Psoas muscle (tissue), 8 donors: ENCODE measurements at places on chromosomes 6 and 20. TPM values are rescaled to one million over a fixed set of nuclear protein-coding genes. Genes with fewer than 3 reads are reported as not detected.

RCAN2 gene
- total RNA-seq: 69.5 TPM

- H3K4me1 ChIP-seq: no peaks in the 10 kb centered on the region
- no peaks in the 10 kb centered on the region for H3K36me3 ChIP-seq
- H3K27me3 ChIP-seq: no peaks in the 10 kb centered on the region
- no peak for DNase-seq
- no peak overlapping the region for H3K27ac ChIP-seq
Measured at GRCh38 chr6:88670369-88670768, 293.0 kb downstream of the RNGTT start.

DNA sequence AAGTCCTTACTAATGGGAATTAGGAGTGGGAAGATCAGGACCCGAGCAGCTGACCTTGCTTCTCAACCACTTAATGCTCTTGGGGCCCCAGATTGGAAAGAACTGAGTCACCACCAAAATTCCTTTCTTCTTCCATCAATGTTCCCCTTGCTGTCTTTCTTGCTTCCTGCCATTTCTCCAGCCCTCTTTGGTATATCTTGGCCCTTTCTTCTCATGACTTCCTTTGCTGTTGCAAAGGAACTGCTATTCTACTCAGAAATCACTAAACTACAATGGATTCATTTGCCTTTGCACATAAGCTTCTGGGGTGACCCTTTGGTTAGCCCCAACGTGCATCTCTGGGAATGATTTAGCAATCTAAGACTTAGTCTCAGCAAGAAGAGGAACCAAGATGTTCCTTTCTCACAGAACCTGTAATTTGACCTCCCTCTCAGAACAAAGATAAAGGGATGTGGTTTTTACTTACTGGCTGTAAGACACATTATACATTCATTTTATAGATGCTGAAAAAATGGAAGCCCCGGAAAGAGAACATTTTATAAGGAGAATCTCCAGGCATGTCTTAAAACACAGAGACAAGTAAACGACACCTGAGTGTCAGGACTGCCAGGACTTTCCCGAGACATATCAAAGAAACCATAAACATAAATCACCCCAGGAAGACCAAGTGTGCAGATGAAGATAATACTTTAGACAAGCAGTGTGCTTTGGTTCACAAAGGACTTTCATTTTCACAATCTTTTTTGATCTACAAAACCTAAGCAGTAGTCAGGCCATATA lies 99.0 kb upstream of the TNFAIP3 start:
- H3K4me1 ChIP-seq: no peaks in the 10 kb centered on the region
- DNase-seq: no peak
- no peaks in the 10 kb centered on the region for H3K36me3 ChIP-seq
- H3K4me3 ChIP-seq: no peak overlapping the region
- no peak overlapping the region for H3K27ac ChIP-seq
- H3K27me3 ChIP-seq: no peaks in the 10 kb centered on the region

- no peak overlapping the region for H3K4me3 ChIP-seq
- H3K27me3 ChIP-seq: no peaks in the 10 kb centered on the region
- no peaks in the 10 kb centered on the region for H3K36me3 ChIP-seq
- DNase-seq: no peak
- H3K4me1 ChIP-seq: no peaks in the 10 kb centered on the region
Measured at GRCh38 chr6:110048221-110048875, 70.2 kb downstream of the GPR6 start.

DNA sequence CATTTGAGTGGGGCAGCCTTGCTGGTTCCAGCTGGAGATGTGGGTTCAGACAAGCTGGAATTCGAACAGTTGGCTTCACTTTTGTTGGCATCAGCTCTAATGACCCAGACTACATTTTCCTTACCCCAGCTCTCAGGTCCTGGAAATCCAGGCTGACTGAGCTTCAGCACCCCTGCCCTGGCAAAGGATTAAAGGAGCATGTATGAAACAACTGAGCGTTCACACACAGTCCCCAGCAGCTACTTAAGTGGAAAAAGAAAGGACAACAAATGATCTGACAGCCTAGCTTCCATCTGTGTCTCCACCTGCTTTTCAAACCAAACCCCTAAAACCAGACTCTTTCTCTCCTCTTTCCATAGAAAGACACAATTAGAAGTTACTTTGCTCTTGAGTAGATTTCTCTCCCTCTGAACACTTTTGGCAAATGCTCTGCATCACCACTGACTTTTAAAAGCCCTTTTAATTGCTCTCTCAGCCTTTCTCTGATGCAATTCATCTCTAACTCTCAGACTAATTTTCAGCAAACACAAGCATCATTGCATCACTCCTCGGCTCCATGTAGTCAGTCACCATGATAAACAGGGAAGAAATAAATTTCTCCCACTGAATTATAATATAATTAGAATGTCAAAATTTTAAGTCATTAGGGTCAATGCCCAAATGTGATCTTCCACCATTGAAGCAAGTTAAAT lies 28.1 kb downstream of the ROS1 start:
- H3K36me3 ChIP-seq: no peaks in the 10 kb centered on the region
- no peak overlapping the region for H3K4me3 ChIP-seq
- no peaks in the 10 kb centered on the region for H3K27me3 ChIP-seq

DNA sequence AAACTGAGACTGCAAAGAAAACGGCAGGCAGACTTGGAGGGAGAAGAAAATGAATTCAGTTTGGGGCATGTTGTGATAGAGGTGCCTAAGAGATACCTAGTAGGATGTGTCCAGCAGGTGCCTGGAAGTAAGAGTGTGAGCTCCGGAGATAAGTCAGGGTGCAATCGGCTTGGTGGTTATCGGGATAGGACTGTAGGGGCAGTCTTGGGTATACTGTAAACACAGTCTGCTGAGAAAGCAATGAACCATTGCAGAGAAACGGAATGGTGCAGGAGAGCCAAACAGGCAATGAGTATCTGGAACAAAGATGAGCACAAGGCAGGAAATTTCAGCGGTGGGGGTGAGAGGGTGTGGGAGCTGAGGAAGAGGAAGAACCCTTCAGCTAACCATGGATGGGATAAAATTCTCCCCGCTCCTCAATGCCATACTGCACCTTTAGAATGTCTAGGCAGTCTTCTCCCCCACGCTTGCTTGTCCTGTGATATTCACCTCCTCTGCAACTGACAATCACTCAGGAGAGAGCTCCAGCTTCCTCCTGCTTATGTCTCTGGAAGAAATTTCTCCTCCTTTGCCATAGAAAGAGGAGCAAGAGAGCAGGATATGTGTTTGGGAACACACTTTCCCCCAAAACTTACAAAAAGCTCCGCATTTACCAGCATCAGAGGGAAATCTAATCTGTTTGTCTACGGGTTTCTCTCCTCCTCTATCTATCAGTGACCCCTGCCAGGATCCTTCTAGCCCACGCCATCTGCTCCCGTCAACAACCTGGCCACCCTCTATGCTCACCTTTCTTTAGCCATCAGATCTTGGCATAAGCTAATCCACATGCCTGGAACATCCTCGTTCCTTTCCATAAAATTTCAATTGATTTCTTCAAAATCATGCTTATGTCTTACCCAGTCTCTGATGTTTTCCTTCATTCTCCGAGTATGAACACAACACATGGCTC lies 381.7 kb upstream of the JARID2 start:
- H3K27me3 ChIP-seq: no peaks in the 10 kb centered on the region
- H3K36me3 ChIP-seq: no peaks in the 10 kb centered on the region
- H3K4me1 ChIP-seq: no peaks in the 10 kb centered on the region
- H3K4me3 ChIP-seq: no peak overlapping the region
- DNase-seq: no peak
- no peak overlapping the region for H3K27ac ChIP-seq

DNA sequence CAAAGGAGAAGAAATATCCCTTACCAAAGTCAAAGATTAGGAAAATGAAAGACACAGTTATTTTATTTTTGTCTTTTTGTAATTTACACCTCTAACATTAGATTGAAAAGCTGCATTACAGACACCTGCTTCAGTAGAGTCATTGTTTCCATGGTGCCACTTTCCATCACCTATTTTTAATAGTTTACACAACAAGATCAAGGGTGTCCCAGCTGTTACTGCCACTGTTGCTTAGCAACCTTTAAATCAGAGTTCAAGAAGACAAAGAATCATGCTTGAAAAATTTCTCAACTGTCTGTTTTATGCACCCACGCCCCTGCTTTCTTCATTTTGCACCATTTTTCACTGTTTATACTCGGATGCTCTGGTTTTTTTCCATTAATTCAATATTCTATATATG lies 668.2 kb upstream of the GJE1 start:
- H3K4me1 ChIP-seq: no peaks in the 10 kb centered on the region
- H3K4me3 ChIP-seq: no peak overlapping the region
- no peak overlapping the region for H3K27ac ChIP-seq
- H3K27me3 ChIP-seq: no peaks in the 10 kb centered on the region
- H3K36me3 ChIP-seq: no peaks in the 10 kb centered on the region
- no peak for DNase-seq

DNA sequence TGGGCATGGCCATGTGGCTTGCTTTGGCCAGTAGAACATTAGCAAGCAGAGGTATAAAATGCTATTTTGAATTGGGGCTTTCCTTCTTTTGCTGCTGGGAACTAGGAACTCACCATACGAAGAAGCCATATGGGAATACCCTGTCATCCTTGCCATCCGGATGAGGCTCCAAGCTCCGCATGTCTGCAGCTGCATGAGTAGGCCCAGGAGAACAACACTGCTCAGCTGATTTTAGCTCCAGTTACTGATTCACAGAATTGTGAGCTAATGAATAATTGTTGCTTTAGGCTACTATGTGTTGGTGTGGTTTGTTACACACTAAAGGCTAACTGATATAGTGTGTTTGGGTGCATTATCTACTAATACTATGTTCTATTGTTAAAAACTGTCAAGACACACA lies 2.7 kb upstream of the PLCB4 start:
- no peak overlapping the region for H3K4me3 ChIP-seq
- no peak for DNase-seq
- peaks cover 3% of the 10 kb centered on the region for H3K4me1 ChIP-seq
- H3K27me3 ChIP-seq: peaks cover 19% of the 10 kb centered on the region

GRCh38 chr6:31122791-31123706 lies 2.8 kb upstream of the CDSN start:
- no peak overlapping the region for H3K4me3 ChIP-seq

DNA sequence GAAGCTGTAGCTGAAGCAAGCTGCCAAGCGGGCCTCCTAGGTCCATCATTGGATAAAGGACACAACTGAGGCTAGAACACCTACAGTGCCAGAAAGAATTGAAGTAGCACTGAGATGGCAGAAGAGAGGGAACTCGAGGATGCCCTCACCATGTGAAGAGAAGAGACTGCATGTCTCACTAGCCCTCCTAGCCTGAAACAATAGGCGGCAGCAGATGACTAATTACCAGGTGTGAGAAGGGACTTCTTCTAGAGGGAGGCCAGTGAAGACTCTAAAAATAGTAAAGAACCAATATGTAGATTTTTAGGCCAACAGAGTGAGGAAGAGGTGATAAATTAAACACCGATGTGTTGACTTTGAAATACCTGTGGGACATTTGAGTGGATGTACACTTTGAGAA lies 50.3 kb downstream of the LGSN start:
- no peak overlapping the region for H3K27ac ChIP-seq
- H3K4me3 ChIP-seq: no peak overlapping the region
- H3K36me3 ChIP-seq: no peaks in the 10 kb centered on the region
- no peaks in the 10 kb centered on the region for H3K4me1 ChIP-seq
- H3K27me3 ChIP-seq: no peaks in the 10 kb centered on the region
- DNase-seq: no peak

- H3K4me1 ChIP-seq: no peaks in the 10 kb centered on the region
- H3K27ac ChIP-seq: no peak overlapping the region
- H3K4me3 ChIP-seq: no peak overlapping the region
Measured at GRCh38 chr6:36650848-36651478, 27.6 kb upstream of the CDKN1A start.

DNA sequence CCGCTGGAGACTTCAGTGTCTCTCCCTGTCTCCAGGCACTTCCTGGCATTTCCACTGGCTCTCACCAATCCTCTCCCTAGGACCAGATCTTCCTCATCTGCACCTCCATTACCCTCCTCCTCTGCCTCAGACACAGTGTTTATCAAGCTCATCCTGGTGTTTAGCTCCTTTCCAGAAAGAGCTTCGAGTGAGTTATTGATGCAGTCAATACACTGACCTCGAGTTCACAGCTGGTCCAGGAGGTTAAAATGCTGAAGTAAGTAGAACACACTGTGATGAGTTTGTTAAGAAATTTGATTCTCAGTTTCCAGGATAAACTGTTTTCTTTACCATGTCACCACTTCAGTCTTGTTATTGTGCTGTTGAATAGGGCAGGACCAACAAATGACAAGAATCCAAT lies 42.1 kb upstream of the ARMC2 start:
- H3K27me3 ChIP-seq: no peaks in the 10 kb centered on the region
- H3K36me3 ChIP-seq: no peaks in the 10 kb centered on the region
- DNase-seq: no peak
- H3K4me3 ChIP-seq: no peak overlapping the region

DNA sequence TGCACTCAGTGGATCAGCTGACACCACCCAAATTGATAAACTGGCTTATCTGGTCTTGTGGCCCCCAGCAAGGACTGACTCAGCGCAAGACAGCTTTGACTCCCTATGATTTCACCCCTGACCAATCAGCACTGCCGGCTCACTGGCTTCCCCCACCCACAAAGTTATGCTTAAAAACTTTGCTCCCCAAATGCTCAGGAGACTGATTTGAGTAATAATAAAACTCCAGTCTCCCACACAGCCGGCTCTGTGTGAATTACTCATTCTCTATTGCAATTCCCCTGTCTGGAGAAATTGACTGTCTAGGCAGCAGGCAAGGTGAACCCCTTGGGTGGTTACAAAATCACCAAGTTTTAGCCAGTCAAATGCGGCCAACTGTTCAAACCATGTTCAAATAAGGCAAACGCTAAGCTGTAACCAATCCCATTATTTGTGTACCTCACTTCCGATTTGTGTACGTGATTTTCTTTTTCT lies 32.5 kb downstream of the SLC22A2 start:
- no peaks in the 10 kb centered on the region for H3K36me3 ChIP-seq
- no peak for DNase-seq
- no peaks in the 10 kb centered on the region for H3K4me1 ChIP-seq
- H3K4me3 ChIP-seq: no peak overlapping the region
- H3K27ac ChIP-seq: no peak overlapping the region
- H3K27me3 ChIP-seq: peaks cover 2% of the 10 kb centered on the region

DNA sequence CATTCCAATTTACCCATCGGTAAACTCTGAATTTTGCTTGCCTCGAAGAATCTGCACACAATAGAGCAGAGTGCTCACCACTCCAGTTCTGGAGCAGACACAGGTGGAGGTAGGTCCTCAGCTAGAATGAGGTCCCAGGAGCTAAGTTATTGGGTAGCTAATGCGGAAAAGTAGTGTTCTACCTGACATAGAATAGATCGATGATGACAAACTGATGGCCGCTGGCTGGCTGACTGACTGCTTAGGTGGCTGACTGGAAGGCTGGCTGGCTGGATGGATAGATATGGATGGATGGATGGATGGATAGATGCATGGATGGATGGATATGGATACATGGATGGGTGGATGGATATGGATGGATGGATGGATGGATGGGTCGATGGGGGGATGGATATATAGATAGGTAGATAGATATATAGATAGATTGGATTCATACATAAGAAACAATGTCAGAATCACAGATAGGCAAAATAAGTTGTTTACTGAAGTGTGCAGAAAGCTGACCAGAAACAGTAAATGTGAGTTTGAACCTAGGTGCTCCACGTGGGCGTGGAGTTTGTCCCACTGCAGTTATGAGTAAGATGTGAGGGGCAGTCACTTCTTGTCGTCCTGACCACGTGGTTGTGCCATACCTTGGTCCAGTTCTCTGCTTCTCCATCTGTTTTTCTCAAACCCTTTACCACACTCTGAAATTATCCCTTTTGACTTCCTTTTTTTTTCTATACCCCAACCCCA lies 62.1 kb downstream of the TBXT start:
- H3K4me3 ChIP-seq: no peak overlapping the region
- no peaks in the 10 kb centered on the region for H3K4me1 ChIP-seq
- H3K27me3 ChIP-seq: no peaks in the 10 kb centered on the region

- H3K4me1 ChIP-seq: peaks cover 10% of the 10 kb centered on the region
- no peak overlapping the region for H3K27ac ChIP-seq
- H3K27me3 ChIP-seq: no peaks in the 10 kb centered on the region
- no peaks in the 10 kb centered on the region for H3K36me3 ChIP-seq
- peak overlapping the region; percentile 88 for H3K4me3 ChIP-seq
Measured at GRCh38 chr6:21597801-21598673, 4.5 kb downstream of the SOX4 start.
